Progenitor cell of endocrine pancreas (in vitro differentiated cells): ENCODE measurements at places on chromosomes 3 and 15. TPM values are rescaled to one million over a fixed set of nuclear protein-coding genes. Genes with fewer than 3 reads are reported as not detected.
A peak's percentile ranks its signal among the peaks of the same experiment; 100 is the strongest.

- DNase-seq, result no peak
- peaks cover 24% of the 10 kb centered on the region for H3K4me1 ChIP-seq
- H3K27ac ChIP-seq, result peak overlapping the region; percentile 42
- H3K27me3 ChIP-seq, result no peaks in the 10 kb centered on the region
- H3K4me3 ChIP-seq, result no peak overlapping the region
- peaks cover 4% of the 10 kb centered on the region for H3K36me3 ChIP-seq
Observed at GRCh38 chr3:11510356-11510755, 133.4 kb downstream of the VGLL4 start.

GALNT15 gene
- 0.18 and 0.46 TPM in 2 replicates for total RNA-seq

STRIT1 gene
- total RNA-seq, result not detected in 2 replicates

TUSC2 gene
- total RNA-seq, result 33.1 and 34.9 TPM in 2 replicates

DNA sequence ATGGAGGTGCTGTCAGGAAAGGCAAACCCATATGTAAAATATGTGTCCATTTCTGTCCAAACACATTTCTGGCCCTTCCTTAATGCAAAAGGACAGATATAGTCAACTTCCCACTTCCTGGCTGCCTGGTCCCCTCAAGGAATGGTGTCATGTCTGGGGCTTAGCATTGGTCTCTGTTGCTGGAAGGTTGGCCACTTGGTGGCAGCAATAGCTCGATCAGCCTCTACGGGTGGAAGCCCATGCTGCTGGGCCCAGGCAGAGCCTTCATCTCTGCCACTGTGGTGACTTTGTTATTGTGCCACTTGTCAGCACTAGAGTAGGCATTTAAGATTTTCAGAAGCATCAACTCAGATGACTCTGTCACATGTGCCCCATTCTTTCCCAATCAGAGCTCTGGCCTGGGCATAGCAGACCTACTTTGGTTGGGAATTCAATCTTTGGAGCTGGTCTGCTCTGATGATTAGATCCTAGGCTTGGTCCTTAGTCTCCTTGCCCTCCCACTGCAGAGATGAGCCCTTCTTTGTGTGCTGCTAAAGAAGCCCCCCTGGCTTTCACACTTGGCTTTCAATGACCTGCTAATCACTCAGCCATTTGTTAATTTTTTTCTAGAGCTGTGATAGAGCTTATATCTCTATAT, 51.0 kb upstream of the SPSB4 start:
- no peaks in the 10 kb centered on the region for H3K36me3 ChIP-seq
- no peaks in the 10 kb centered on the region for H3K27me3 ChIP-seq
- no peaks in the 10 kb centered on the region for H3K4me1 ChIP-seq

DNA sequence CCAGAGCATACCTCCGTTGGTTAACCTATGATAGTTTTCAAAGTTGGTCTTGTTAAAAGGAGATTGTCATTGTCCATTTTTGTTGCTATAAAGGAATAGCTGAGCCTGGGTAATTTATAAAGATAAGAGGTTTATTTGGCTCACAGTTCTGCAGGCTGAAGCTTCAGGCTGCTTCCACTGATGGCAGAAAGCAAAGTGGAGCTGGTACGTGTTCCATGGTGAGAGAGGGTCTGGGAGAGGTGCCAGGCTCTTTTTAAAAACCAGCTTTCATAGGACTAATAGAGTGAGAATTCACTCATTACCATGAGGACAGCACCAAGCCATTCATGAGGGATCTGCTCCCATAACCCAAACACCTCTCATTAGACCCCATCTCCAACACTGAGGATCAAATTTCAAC, 107.3 kb downstream of the SLMAP start:
- no peak overlapping the region for H3K4me3 ChIP-seq
- no peak for DNase-seq
- H3K27me3 ChIP-seq, result no peaks in the 10 kb centered on the region
- H3K27ac ChIP-seq, result no peak overlapping the region
- peaks cover 19% of the 10 kb centered on the region for H3K36me3 ChIP-seq

GRCh38 chr3:171044384-171044783, 17.9 kb upstream of the SLC2A2 start:
- no peaks in the 10 kb centered on the region for H3K27me3 ChIP-seq

DNA sequence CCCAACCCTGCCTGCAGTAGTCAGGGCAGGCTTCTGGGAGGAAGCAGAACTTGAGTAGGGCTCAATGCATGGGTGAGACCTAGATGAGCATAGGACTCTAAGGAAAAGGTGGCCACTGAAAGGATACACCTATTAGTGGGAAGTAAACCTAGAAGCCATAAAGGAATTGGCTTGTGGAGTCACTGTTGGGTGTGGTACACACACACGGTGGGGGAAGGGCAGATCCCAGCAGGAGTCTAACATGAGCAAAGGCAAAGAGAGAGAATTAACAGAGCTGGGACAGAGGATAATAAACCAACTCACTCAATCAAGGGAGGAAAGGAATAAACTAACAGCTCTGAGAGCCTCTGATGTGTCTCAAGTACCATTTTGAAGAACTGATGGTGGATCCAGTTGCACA, 23.1 kb downstream of the DAPK2 start:
- H3K4me3 ChIP-seq, result no peak overlapping the region
- no peaks in the 10 kb centered on the region for H3K36me3 ChIP-seq
- DNase-seq, result no peak

DNA sequence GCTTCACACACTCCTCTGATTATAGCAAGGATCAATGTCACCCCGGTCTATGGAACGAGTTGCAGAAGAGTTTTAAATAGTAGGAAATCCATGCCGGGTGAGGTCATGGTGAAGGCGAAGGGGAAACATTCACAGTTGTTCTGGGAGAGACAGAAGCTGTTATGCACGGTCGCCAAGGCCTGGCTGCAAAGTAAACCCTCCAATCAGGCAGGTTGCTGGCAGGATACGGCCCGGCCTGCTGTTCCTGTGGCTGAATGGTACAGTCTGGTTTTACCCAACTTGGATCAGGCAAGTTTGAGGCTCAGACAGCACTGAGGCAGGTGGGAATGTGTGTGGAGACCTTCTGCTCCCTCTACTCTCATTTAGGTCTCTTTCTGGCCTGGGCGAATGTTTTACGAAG, 45.3 kb upstream of the ATP2B2 start:
- peaks cover 10% of the 10 kb centered on the region for H3K4me1 ChIP-seq
- H3K36me3 ChIP-seq, result no peaks in the 10 kb centered on the region
- no peak overlapping the region for H3K27ac ChIP-seq
- no peak overlapping the region for H3K4me3 ChIP-seq

GRCh38 chr3:142595581-142595950, 627 bp upstream of the PLS1 start:
- H3K4me1 ChIP-seq, result peaks cover 17% of the 10 kb centered on the region
- H3K27ac ChIP-seq, result peak overlapping the region; percentile 100
- H3K36me3 ChIP-seq, result peaks cover 8% of the 10 kb centered on the region
- H3K4me3 ChIP-seq, result peak overlapping the region; percentile 92
- DNase-seq, result no peak

HRG gene
- total RNA-seq, result not detected in 2 replicates

DNA sequence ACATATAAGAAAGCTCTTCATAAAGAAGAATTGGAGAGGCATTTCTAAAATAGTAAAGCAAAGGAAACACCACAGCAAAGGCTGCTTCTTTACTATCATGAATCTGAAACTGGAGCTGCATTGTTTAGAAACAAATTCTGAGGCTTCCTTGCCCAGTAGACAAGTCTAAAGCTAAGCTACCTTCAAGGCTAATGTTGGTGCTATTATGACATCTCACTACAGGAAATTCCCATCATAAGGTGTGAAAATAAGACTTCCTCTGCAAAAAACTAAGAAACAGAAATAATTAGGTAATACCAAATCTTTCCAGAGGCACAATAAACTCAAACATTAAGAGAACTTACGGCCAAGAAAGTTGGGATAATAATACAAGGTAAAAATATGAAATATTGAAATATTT, 89.9 kb upstream of the P3H2 start:
- no peak for DNase-seq
- H3K36me3 ChIP-seq, result no peaks in the 10 kb centered on the region
- H3K4me3 ChIP-seq, result no peak overlapping the region
- H3K4me1 ChIP-seq, result no peaks in the 10 kb centered on the region

GRCh38 chr15:67980773-67981685, 73.1 kb upstream of the PIAS1 start:
- no peaks in the 10 kb centered on the region for H3K36me3 ChIP-seq
- no peaks in the 10 kb centered on the region for H3K27me3 ChIP-seq
- DNase-seq, result no peak
- no peak overlapping the region for H3K4me3 ChIP-seq

CCDC39 gene
- total RNA-seq, result 0.22 and 0.29 TPM in 2 replicates
